ENCODE measurements at places on chromosomes 4 and X. TPM values are rescaled to one million over a fixed set of nuclear protein-coding genes. Genes with fewer than 3 reads are reported as not detected.

The GPC3 gene
- polyA plus RNA-seq = 345 TPM

The PNMA6E gene
- not detected for polyA plus RNA-seq

The CEP135 gene
- 4.4 TPM for polyA plus RNA-seq

The TBX22 gene
- polyA plus RNA-seq = not detected

DNA sequence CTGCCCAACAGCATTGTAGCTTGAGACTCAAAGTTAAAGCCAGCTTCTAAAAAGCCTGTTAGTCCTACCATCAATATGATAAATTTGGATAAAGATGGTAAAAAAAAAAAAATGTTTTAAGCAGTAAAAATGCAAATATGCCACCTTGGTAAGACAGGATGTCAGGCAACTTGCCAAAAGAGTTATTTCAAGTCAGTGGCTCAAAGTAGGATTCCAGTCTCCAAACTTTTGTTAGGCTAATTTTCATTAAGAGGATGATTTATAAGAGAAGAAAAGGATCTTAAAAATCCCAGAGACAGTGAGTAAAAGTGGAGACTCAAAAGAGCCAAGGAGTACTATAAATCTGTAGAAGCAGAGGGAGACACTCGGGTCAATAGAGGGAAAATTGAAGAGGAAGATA is 47.5 kb downstream of the GASK1B start:
- DNase-seq = no peak

DNA sequence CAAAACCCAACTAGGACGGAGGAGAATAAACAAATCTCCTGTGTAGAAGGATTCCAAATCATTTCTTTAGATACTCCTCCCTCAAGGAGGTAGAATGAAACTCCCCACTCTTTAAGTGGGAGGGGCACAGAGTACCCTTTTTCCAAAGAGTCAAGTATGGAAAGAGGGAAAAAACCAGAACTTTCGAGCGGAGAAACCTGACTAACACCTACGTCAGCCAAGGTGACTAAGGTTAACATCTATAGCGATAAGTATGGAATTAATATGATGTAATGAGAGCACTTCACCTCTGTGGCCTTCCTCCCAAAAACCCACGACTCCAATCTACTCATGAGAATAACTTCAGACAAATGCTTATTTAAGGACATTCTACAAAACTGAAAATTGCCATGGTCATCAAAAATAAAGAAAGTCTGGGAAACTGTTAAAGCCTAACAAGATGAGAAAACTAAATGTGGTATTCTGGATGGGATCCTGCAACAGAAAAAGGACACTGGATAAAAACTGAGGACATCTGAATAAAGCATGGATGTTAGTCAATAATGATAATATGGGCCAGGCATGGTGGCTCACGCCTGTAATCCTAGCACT is 157.0 kb upstream of the MAP3K15 start:
- DNase-seq = no peak

DNA sequence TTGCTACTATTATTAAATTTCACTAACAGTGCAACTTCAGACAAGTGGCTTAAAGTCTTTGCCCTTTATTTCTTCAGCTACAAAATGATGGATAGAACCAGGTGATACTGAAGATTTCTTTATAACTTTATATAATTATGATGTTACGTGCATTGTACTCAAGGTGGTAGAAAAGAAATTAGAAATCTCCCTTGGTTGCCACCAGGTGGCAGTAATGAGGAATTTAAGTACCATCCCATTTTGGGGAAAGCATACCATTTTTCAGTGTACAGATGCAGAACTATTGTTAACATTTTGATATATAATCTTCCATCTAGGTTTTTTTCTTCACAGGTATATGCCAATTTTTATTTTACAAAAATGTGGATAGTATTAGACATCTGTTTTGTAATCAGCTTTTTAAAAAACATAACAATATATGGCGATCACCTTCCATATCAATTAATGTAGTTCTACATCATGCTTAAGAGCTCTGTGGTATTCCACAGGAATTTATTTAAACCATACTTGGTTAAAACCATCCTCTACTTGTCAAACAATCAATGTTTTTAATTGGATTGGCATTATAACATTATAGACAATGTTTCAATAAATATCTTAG is 37.7 kb upstream of the RAB33B start:
- peak; percentile 28 for DNase-seq
